ENCODE measurements at places on chromosomes 5 and 9. TPM values are rescaled to one million over a fixed set of nuclear protein-coding genes. Genes with fewer than 3 reads are reported as not detected.

KIF20A gene
- 102 TPM for total RNA-seq

C9orf153 gene
- total RNA-seq: not detected

GRAMD2B gene
- total RNA-seq: 13.5 TPM

RGMB gene
- total RNA-seq: 41.4 TPM

NACC2 gene
- 42.2 TPM for total RNA-seq

CDC25C gene
- total RNA-seq: 20.2 TPM

GIN1 gene
- total RNA-seq: 2.3 TPM

GLIPR2 gene
- total RNA-seq: 61.2 TPM

PRR7 gene
- total RNA-seq: 32.8 TPM

TAF11L10 gene
- total RNA-seq: not detected

ZNF366 gene
- total RNA-seq: not detected
